Heart right ventricle (tissue), 16 donors: ENCODE measurements at places on chromosomes 6 and 20. TPM values are rescaled to one million over a fixed set of nuclear protein-coding genes. Genes with fewer than 3 reads are reported as not detected.
A peak's percentile ranks its signal among the peaks of the same experiment; 100 is the strongest.

- peak overlapping the region; percentile 64 for H3K4me3 ChIP-seq
- H3K27me3 ChIP-seq = no peaks in the 10 kb centered on the region
- DNase-seq = no peak
- no peaks in the 10 kb centered on the region for H3K36me3 ChIP-seq
- peaks cover 13% of the 10 kb centered on the region for H3K4me1 ChIP-seq
Observed at GRCh38 chr20:309306-309840, 12.0 kb downstream of the ZCCHC3 start.

DNA sequence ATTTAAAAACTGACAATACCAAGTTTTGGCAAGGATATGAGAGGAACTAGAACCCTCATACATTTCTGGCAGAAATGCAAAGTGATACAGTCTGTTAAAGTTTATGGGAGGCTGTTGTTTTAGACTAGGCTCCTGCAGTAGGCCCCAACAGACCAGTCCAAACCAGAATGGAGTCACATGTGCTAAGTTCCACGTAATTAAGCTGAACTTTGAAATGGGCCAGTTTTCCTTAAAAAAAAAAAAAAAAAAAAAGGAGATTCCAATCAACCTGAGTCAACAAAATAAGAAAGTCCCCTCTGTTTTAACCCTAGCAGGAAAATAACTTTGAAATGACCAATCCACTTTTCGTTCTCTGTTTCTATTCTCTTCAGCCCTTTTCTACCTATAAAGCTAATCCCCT lies 26.5 kb downstream of the IL17F start:
- no peaks in the 10 kb centered on the region for H3K27me3 ChIP-seq
- no peak for DNase-seq
- H3K4me3 ChIP-seq = no peak overlapping the region

- no peaks in the 10 kb centered on the region for H3K36me3 ChIP-seq
- peaks cover 63% of the 10 kb centered on the region for H3K4me1 ChIP-seq
- peaks cover 94% of the 10 kb centered on the region for H3K27me3 ChIP-seq
- H3K4me3 ChIP-seq = peak overlapping the region; percentile 67
- DNase-seq = peak; percentile 38
- peak overlapping the region; percentile 91 for H3K27ac ChIP-seq
Observed at GRCh38 chr6:6007366-6008088, 802 bp upstream of the NRN1 start.

GRCh38 chr6:160455081-160455480 lies 106.9 kb downstream of the SLC22A3 start:
- DNase-seq = no peak
- H3K4me3 ChIP-seq = no peak overlapping the region
- H3K36me3 ChIP-seq = no peaks in the 10 kb centered on the region
- H3K27ac ChIP-seq = no peak overlapping the region
- H3K4me1 ChIP-seq = no peaks in the 10 kb centered on the region

GRCh38 chr6:131412960-131413830 lies 159.8 kb upstream of the ARG1 start:
- no peaks in the 10 kb centered on the region for H3K4me1 ChIP-seq
- no peak for DNase-seq
- H3K36me3 ChIP-seq = no peaks in the 10 kb centered on the region
- H3K27ac ChIP-seq = no peak overlapping the region

- no peaks in the 10 kb centered on the region for H3K27me3 ChIP-seq
- peaks cover 56% of the 10 kb centered on the region for H3K4me1 ChIP-seq
- H3K4me3 ChIP-seq = no peak overlapping the region
- peaks cover 9% of the 10 kb centered on the region for H3K36me3 ChIP-seq
- no peak for DNase-seq
Observed at GRCh38 chr6:112199001-112199403, 55.4 kb downstream of the LAMA4 start.

DNA sequence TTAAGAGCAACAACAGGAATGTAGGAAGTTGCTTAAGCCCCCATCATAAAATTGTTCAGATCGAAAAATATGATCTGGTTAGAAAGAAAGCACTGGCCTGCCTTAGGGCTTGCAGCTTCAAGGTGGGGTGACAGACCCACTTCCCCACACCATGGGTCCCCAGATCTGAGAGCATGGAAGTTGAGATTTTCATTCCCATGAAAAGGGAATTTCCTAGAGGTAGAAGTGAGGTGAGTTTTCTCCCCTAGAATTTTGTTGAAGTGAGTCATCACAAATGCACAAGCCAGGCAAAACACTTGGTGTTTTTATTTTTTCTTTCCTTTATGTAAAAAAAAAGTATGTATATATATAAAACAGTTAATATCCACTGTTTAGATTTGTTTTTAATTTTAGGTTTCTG lies 213.6 kb upstream of the SUPT3H start:
- H3K4me3 ChIP-seq = no peak overlapping the region
- DNase-seq = no peak
- no peak overlapping the region for H3K27ac ChIP-seq
- no peaks in the 10 kb centered on the region for H3K4me1 ChIP-seq
- H3K36me3 ChIP-seq = no peaks in the 10 kb centered on the region

DNA sequence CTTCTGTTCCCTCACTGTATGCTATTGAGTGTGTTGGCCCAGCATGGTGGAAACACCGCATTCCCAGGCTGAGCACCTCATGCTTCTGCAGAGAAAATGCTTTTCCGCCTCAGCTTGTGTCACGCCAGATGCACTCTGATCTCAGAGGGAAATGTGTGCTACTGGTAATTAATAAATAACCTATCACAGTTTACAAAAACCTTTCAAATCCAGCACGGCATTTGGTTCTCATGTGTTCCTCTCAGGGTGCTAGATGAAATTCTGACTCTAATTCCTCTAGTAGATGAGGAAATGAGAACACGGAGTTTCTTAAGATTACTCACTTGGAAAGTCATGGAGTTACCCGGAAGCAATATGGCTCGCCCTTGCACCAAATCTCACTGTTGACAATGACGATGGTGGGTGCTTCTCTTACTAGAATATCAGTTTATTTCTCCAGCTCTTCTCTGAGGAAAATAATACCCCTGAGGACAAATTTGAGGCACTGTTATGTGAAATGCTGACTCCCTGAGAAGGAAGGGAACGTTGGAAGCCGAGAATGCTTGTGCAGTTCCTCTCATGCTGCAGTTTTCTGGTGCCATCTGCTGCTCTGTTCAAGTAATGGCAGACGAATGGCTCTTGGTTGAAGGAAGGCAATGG lies 116.6 kb downstream of the RNF144B start:
- peak; percentile 65 for DNase-seq
- H3K27me3 ChIP-seq = no peaks in the 10 kb centered on the region
- H3K4me3 ChIP-seq = peak overlapping the region; percentile 42
- no peaks in the 10 kb centered on the region for H3K36me3 ChIP-seq
- H3K27ac ChIP-seq = peak overlapping the region; percentile 61

DNA sequence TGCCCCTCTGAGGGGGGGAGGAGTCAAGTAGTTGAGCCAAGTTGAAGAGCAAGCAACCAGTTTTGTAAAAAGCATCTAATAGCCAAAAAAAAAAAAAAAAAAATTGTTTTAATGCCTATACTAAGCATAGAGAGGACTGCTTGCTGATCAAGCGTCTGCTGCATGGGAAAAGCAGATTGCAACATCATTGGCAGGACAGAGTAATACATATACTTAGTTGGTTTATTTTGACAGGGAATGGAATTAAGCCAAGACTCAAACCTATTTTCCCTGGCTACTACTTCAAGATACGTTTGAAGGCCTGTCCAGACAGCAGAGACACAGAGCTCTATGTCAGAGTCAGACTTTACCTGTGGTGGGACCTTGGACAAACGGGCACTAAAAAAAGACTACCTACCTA lies 120.5 kb downstream of the RTN4IP1 start:
- H3K4me1 ChIP-seq = peaks cover 28% of the 10 kb centered on the region
- no peaks in the 10 kb centered on the region for H3K36me3 ChIP-seq
- peaks cover 55% of the 10 kb centered on the region for H3K27me3 ChIP-seq
- no peak overlapping the region for H3K4me3 ChIP-seq

DNA sequence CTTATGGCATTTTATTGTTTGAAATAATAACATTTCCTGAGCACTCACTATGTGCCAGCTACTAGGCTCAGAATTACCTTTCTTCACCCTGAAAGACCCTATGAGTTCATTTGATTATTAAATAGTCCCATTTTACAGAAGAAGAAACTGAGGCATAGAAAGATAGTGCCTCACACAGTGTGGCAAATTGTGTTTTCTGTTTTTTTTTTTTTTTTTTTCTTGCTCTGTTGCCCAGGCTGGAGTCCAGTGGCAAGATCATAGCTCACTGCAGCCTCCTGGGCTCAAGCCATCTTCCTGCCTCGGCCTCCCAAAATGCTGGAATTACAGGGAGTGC lies 59.7 kb upstream of the PTPN1 start:
- H3K4me1 ChIP-seq = peaks cover 13% of the 10 kb centered on the region
- no peak overlapping the region for H3K4me3 ChIP-seq
- H3K27ac ChIP-seq = no peak overlapping the region

- peak overlapping the region; percentile 48 for H3K4me3 ChIP-seq
- no peaks in the 10 kb centered on the region for H3K36me3 ChIP-seq
- DNase-seq = peak; percentile 69
- H3K27me3 ChIP-seq = no peaks in the 10 kb centered on the region
- H3K27ac ChIP-seq = peak overlapping the region; percentile 83
Observed at GRCh38 chr6:16803294-16804200, 42.3 kb upstream of the ATXN1 start.

DNA sequence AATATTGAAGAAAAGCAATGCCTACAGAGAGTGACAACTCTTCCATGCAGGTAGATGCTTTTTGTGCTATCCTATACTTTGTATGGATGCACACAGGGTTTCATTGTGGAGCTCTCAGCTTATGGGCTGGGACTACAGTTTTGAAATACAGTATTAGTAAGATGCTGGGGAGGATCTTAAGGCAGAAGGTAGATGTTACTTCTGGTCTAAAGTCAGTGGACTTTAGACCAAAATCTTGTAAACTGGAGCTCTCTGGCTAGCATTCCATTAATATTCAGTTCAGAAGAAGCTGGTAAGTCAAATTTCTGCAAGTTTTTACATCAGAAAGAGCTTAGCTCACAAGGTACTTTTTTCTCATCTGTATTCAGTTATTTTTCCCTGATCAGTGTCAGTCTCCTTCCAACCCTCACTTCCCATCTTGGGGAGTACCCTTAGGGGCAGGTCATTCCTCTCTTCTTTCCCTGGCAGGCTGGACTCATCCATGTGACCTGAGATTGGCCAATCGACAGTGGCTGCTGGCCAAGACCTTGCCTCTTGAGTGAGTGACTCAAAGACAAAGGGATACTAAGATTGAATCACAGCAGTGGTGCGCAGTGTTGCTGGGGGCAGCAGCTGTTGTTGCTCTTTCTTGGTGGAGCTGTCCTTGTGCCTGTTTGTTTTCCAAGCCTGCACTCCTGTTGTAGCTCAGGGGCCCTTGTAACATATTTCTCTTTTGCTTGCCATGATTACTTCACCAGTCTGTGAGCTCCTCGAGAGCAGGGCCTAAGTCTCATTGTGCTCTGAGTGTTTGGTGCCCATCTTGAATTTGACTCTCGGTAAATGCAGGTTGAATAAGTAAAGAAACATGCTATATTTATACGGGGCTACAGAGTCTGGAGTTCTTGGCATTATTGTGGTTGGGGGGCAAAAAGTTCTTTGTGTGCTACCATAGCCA lies 2.8 kb upstream of the PHF20 start:
- peaks cover 59% of the 10 kb centered on the region for H3K4me1 ChIP-seq
- H3K27ac ChIP-seq = peak overlapping the region; percentile 82
- DNase-seq = peak; percentile 94
- H3K36me3 ChIP-seq = no peaks in the 10 kb centered on the region
- no peak overlapping the region for H3K4me3 ChIP-seq
- no peaks in the 10 kb centered on the region for H3K27me3 ChIP-seq

DNA sequence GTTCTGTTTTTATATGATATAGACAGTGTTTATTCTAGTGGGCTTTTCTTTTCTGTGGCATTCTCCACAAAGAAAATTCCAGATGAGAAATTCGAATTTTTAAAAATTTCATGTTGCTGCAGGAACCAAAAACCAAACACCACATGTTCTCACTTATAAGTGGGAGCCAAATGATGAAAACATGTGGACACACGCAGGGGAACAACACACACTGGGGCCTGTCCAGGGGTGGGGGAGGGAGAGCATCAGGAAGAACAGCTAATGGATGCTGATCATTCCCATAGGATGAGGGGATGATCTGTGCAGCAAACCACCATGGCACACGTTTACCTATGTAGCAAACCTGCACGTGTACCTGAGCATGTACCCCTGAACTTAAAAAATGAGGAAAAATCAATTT lies 499.0 kb upstream of the SLC35B3 start:
- no peaks in the 10 kb centered on the region for H3K36me3 ChIP-seq
- no peak for DNase-seq
- no peaks in the 10 kb centered on the region for H3K4me1 ChIP-seq

DNA sequence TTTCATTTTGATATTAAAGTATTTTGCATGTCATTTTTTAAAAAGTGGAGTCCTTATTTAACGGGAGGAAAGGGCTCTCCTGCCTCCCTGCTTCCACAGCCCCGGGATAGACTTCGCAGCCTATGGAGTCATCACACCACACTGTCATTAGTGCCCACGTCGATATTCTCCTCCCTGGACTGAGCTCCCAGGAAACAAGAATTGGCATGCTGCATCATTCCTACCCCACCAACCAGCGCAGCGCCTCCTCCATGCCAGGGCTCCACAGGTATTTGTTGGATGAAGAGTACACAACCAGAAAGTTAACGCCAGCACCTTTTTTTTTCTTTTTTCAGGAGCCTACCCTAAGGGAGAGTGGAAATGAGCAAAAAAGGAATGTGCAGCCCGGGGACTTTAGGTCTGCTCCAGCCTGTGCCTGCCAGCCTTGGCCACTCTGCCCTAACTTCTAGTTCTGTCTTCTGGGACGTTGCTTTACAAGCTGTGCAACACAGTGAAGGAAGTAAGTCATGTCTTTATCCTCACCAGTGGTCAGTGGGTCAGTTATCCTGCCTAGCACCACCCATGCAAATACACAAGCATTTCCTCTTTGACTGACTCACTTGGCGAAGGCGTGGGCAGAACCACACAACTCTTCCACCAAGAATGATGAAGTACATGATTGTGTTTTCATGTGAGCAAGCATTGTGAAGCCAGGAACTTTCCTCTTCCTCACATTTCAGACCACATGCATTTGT lies 180.7 kb upstream of the UST start:
- no peak overlapping the region for H3K27ac ChIP-seq
- no peak overlapping the region for H3K4me3 ChIP-seq
- peaks cover 11% of the 10 kb centered on the region for H3K4me1 ChIP-seq
- no peaks in the 10 kb centered on the region for H3K27me3 ChIP-seq

- no peak for DNase-seq
- no peaks in the 10 kb centered on the region for H3K4me1 ChIP-seq
- no peak overlapping the region for H3K27ac ChIP-seq
- H3K27me3 ChIP-seq = no peaks in the 10 kb centered on the region
- H3K4me3 ChIP-seq = no peak overlapping the region
Observed at GRCh38 chr6:72382602-72383529, 239.0 kb upstream of the KCNQ5 start.

- H3K27me3 ChIP-seq = no peaks in the 10 kb centered on the region
- no peaks in the 10 kb centered on the region for H3K36me3 ChIP-seq
- H3K4me3 ChIP-seq = no peak overlapping the region
- no peak for DNase-seq
Observed at GRCh38 chr6:123625696-123626095, 11.1 kb downstream of the TRDN start.

Gene PRDM1
- total RNA-seq = 2.3 TPM

Gene GPR31
- not detected for total RNA-seq

Gene CST4
- not detected for total RNA-seq

Gene EDN1
- 1.7 TPM for total RNA-seq

Gene PPP1R3D
- total RNA-seq = 8.5 TPM

Gene ZFP57
- total RNA-seq = 14.7 TPM

Gene POM121L2
- not detected for total RNA-seq

Gene SOX18
- total RNA-seq = 33.7 TPM

Gene LGSN
- not detected for total RNA-seq
